OCI-M1 (cell line): ENCODE measurements at places on chromosomes 7 and 10.
A peak's percentile ranks its signal among the peaks of the same experiment; 100 is the strongest.

- DNase-seq, result no peak
These were observed 27.9 kb upstream of the PPP2R2D start for GRCh38 chr10:131872827-131873375.

- DNase-seq, result peak; percentile 35
These were observed 123.5 kb upstream of the ADCY1 start for GRCh38 chr7:45450571-45451204.

DNA sequence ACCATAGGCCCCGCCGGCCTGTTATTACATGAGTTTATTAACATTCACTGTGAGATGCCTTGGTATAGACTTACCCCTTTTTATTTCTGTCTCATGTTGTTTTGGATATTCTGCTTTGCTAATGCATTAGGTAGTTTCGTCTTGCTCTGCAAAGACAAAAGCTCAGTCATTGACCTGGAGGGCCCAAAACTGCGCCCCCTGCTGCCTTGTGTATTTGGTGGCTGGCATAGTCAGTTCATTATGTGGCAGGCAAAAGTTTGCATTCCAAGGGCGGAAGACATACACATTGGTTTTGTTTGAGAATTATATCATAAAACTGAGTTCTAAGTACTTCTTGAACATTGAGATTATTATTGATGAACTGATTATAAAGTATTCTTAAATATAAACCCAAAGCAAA, 372.5 kb downstream of the SDK1 start:
- no peak for DNase-seq

- DNase-seq, result no peak
These were observed 33.3 kb downstream of the FOXK1 start for GRCh38 chr7:4715410-4715776.

- DNase-seq, result no peak
These were observed 154.0 kb downstream of the REEP3 start for GRCh38 chr10:63675171-63675570.

DNA sequence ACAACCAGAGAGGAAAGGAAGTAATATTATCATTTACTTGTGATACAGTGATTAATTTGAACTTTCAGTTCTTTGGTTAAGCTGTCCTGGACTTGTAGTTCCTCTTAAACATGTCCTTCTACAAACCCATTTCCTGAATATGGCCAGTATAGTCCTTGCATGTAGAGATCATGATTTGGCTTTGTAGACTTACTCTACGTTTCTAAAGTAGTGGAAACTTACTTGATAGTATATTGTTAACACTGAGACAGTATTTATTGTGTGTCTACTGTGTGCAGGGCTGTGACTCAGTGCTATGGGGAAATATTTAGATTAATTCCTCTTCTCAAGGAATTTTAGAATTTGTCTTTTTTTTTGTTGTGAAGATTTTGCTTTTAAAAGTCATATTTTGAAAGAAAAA, 109.5 kb downstream of the NRF1 start:
- DNase-seq, result peak; percentile 26

DNA sequence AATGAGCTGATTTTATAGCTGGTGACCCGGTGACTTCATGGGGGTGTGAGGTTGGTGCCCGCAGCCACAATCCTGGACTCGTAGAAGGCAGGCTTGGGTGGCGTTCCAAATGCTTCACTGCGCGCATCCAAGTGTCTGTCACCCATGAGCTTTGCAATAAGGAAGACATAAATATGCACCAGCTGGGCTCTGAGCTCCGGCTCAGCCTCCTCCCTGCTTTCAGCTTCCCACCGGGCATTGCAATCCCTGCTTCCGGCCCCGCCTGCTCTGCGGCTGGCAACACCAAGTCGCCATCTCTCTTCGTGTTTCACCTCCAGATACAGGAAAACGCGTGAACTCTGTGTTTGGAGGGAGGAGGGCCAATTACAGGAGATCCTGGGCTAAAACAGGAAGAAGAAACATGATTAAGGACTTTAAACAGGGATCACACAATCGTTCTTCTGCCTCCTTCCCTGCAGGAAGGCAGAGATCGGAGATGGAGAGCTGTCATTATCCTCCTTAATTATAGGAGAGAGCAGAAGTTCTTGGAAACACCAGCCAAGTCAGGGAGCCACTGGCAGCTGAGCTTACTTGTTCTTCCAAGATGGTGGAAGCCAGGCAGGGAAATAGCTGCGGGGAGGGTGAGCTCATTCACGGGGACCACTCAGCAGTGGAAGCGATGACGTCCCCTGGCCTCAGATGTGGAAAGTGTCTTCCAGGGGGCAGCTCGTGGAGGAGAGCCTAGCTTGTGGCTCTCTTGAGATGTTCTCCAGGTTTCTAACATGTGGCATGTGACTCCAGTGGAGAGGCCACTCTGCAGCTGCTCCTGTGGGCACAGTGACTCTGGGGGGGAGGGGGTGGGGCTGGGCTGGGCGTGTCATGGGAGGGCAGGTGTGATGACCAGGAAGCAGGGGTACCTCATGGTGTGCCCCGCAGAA, 134.9 kb downstream of the CAMK1D start:
- DNase-seq, result no peak

- DNase-seq, result no peak
These were observed 245.4 kb upstream of the GALNT17 start for GRCh38 chr7:70886547-70886946.

GRCh38 chr10:120997313-120997712, 146.2 kb downstream of the WDR11 start:
- no peak for DNase-seq

DNA sequence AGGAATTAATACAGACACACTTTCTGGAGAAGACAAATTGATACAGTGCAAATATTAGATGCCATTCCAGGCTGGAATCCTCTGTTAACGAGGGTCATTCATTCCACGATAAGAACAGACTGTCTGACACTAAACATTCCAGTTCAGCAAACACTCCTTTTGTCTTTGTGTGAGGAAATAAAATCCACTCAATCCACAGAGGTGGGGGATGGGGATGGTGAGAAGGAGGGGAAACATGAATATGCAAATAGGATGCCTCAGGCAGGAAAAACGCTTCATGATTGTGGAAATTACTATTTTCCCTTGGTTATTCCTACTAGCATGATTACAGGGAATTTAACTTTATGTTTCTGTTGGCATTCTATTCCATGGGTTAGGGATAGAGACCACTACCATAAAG, 196.9 kb upstream of the CDCA7L start:
- DNase-seq, result no peak

DNA sequence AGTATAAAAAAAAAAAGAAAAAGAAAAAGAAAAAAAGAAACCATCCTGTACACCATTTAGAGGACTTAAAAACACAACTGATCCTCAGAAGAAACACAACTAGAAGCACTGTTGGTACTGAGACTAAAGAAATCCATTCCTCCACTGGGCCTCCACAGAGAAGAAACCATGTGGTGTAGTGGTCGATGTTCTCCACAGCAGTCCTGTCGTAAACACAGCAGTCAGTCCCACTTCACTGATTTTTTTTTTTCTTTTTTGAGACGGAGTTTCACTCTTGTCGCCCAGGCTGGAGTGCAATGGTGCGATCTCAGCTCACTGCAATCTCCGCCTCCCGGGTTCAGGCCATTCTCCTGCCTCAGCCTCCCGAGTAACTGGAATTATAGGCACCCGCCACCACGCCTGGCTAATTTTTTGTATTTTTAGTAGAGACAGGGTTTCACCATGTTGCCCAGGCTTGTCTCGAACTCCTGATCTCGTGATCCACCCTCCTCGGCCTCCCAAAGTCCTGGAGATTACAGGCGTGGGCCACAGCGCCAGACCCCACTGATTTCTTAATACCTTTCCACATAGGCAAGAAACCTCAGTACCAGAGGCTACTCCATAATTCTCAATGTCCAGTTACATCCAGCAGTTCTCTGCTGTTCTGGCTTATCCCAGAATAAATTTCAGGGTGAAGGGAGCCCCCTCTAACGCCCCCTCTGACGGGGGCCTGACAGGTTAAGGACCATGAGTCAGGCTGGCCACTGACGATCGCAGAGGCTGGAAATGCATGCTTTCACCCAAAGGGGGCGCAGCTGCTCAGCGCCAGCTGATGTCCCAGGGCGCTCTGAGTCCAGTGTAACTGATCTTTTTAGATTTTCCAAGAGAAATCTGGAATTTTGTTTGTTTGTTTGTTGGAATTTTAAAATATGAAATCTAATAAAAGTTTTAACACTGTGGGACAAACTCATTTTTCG, 24.8 kb upstream of the FFAR4 start:
- DNase-seq, result peak; percentile 56

GRCh38 chr10:131710142-131710861, 190.5 kb upstream of the PPP2R2D start:
- DNase-seq, result no peak

DNA sequence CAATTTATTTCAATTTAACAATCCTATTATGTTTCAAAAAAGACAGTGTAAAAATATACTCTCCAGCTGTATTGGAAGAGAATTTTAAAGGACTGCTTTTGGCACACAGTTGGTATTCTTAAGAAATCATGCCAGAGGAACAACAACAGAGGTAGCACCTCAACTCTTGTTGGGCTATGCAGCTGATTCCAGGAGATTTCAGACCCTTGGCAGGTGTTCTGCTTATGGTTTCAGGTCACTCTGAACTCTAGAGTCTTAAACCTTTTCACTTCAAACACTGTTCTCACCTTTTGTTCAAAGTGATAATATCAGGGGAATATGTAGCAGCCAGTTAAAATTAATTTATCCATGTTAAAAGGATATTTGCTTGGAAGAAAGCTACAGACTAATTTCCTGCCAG, 160.1 kb downstream of the PFKFB3 start:
- no peak for DNase-seq

GRCh38 chr7:136309407-136309806, 332.2 kb upstream of the MTPN start:
- DNase-seq, result no peak

DNA sequence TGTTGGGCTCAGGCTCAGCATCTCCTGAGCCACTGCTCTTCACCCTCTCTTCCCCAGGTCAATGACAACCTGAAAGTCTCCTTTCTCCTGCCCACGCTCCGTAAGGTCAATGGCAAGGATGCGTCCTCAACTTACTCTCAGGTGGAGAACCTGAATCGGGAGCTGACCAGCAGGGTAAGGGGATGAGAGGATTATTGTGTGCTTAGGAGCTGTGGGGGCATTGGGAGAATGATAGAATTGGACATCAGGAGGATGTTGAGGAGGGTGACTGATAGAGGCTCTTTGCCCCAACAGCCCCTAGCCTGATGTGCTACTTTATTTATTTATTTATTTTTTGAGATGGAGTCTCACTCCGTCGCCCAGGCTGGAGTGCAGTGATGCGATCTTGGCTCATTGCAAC, 1.3 kb downstream of the LRWD1 start:
- DNase-seq, result no peak

DNA sequence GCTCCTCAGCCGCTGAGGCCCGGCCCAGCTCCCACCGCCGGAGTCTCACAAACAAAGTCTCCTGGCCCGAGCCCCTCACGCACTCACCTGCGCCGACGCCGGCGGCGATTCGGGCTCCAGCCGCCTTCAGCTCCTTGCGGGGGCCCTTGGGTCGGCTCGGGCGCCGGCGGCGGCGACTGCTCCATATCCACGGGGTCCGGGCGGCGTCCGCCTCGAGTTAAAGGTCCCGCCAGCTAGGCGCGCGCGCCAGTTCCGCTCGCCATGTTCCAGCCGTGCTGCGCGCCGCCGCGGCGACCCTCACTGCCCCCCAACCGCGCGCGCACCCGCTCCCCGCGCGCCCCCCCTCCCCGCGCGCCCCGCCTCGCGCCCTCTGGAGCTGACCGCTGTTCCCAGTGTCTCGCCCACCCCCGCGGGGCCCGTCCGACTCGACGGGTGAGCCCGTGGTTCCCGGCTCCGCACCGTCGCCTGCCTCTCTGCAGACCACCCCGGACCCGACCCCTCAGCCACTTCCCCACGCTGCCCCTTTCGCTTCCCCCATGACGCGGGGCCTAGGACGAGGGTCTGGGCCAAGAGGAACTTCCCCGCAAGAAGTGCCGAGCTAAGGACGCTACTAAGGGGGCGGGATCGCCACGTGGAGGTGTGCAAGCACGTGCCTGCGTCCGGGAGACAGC, 396.1 kb downstream of the ZNF33B start:
- DNase-seq, result no peak

DNA sequence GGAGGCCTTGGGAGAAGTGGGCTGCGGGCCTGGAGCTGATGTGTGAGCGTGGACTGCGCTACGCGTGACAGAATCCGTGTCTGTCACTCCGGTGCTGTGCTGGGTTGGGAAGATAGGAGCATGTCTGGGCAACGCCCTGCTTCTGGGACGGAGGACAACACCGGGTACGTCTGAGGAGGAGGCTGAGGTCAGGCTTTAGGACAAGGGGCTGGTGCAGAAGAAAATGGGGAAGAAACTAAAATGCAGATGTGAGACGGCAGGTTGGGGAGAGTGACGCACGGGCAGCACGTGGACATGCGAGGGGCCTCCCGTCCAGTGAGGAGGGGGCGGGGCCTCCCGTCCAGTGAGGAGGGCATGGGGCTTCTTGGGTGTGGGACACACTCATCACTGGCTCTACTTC, 207.4 kb downstream of the DNAJB6 start:
- DNase-seq, result no peak

DNA sequence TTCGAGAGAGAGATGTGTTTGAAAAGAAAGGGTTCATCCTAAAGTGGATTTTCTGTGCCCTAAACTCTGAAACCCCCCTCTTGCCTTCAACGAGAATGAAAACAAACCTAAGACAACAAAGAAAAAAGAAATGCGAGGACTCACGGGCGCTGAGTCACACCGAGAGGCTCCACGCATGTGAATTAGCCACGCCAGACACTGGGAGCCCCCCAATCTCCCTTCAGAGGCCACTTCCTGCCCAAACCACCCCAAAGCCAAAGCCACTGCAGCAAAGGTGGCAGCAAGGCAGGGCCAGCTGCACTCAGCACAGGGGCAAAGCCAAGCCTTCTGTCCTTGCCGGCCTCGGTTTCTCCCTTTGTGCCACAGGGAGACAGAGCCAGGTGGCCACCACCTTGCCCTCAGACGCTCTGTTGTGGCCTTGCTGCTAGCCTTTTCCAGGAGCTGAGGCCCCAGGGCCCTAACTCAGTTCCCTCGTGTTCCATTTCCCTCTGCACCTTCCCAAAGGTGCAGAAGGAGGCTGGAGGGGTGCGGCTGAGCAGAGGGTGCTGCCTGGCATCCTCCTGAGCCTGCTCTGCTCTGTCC, 93.3 kb downstream of the FAM53B start:
- DNase-seq, result no peak

DNA sequence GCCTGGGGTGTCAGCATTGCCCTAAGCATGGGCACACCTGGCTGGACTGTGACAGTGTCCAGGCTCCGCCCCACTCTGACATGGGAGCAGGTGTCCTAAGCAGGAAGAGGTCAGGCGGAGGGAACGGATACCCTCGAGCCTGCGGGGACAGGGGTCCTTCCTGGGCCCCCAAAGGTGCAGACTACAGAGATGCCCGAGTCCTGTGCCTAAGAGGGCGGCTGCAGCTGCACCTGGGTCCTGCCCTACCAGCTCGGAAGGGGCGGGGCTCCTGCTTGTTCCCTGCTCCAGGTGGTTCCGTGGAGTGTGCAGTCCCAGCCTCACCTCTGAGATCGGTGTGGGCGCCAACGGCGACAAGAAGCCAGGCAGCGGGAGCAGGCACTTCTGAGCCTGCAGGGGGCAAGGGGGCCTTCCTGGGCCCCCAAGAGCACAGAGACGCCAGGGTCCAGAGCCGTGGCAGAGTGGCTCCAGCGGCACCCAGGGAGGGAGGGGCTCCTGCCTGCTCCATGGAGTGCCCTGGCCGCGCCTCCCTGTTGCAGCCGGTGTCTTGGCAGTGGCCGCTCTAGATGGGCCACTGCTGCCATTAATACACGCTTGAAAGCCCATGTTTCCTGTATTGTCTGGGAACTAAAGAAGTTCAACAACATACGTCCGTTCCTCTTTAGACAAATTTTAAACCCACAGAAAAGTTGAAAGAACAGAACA, 64.5 kb upstream of the CACNA2D1 start:
- no peak for DNase-seq

- no peak for DNase-seq
These were observed 23.6 kb upstream of the ZRANB1 start for GRCh38 chr10:124918191-124918830.

- peak; percentile 72 for DNase-seq
These were observed 69.1 kb downstream of the DIP2C start for GRCh38 chr10:620417-620816.
